ENCODE measurements at places on chromosomes 12 and 14.

GRCh38 chr14:94391281-94391975 lies 3.0 kb upstream of the SERPINA1 start:
- DNase-seq = no peak

DNA sequence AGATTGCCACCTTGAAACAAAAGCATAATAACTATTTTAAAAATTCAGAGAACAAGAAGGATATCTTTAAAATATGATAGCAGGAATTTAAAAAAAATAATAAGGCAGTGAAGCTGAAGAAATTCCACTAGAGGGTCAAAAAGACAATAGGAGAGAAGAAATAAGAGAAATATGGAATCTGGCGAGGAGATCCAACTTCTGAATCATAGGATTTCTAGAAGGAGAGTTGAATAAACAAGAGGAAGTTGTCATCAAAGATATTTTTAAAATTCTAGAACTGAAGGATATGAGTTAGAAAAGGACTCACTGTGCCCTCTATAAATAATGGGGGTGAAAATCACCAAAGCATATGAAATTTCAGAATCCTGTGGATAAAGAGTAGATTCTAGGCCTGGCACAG lies 26.8 kb upstream of the TOMM20L start:
- DNase-seq = no peak

DNA sequence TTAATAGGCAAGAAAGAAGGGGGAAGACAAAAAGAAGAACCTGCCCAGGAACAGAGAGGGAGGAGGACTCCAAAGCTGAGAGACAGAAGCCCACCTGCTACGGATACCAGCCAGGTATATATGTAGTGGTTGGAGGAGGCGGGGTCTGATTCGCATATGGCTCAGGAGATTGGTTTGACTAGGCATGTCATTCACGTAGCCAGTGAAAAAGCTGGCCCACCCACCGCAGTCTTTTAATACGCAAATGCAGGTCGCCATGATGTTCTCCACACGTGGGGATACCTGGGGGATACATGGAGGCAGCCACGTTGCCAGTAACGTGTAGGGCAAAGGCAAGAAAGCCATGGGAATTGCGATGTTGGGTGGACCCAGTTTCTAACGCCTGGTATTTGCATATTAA lies 73.2 kb downstream of the NTS start:
- no peak for DNase-seq

GRCh38 chr12:1132311-1132710 lies 141.3 kb downstream of the ERC1 start:
- no peak for DNase-seq
